NCI-H2081 (cell line): ENCODE measurements at places on chromosomes 12 and 14.
A peak's percentile ranks its signal among the peaks of the same experiment; 100 is the strongest.

DNA sequence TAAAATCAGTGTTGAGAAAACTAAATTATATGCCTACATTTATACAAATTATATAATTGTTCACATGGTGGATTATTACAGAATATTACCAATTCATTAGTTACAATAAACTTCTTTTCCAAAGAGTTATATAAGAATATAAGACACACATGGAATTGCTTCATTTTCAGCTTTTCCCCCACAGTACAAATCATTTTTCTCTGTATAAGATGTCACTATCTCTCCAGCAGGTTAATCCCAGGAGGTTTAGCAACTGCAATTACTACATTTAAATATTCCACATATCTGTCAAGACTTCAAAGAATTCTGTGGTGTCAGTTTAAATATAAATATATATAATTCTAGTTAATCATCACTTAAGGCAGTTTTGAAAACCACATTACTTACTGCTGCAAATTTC is 59.6 kb upstream of the G2E3 start:
- no peak for DNase-seq

- DNase-seq = no peak
Observed at GRCh38 chr12:127343940-127344339, 923.0 kb upstream of the TMEM132C start.

DNA sequence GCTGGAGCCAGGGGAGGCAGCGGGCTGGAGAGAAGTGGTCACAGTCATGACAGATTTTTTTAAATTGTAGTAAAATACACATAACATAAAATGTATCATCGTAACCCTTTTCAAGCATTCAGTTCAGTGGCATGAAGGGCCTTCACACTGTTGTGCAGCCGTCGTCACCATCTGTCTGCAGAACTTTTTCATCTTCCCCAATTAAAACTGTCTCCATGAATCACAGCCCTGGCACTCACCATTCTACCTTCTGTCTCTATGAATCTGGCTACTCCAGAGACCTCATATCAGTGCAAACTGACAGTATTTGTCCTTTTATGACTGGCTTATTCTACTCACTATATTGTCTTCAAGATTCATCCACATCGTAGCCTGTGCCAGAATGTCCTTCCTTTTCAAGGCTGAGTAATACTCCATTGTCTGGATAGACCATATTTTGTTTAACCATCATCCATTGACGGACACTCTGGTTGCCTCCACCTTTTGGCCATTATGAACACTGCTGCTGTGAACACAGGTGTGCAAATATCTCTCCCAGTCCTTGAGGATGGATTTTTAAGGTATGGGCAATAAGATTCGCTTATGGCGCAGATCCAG is 91.5 kb upstream of the NCOR2 start:
- DNase-seq = no peak

- DNase-seq = no peak
Observed at GRCh38 chr14:32509632-32510187, 180.6 kb downstream of the AKAP6 start.

- DNase-seq = peak; percentile 5
Observed at GRCh38 chr14:52473557-52473956, 78.7 kb downstream of the TXNDC16 start.
